Stimulated activated CD4-positive, alpha-beta T cell treated with anti-CD3 and anti-CD28 coated beads, Interleukin-1b, Interleukin-23, amount 100 ng/mL, for 1 hour (primary cell): ENCODE measurements at places on chromosomes 12 and 14.

DNA sequence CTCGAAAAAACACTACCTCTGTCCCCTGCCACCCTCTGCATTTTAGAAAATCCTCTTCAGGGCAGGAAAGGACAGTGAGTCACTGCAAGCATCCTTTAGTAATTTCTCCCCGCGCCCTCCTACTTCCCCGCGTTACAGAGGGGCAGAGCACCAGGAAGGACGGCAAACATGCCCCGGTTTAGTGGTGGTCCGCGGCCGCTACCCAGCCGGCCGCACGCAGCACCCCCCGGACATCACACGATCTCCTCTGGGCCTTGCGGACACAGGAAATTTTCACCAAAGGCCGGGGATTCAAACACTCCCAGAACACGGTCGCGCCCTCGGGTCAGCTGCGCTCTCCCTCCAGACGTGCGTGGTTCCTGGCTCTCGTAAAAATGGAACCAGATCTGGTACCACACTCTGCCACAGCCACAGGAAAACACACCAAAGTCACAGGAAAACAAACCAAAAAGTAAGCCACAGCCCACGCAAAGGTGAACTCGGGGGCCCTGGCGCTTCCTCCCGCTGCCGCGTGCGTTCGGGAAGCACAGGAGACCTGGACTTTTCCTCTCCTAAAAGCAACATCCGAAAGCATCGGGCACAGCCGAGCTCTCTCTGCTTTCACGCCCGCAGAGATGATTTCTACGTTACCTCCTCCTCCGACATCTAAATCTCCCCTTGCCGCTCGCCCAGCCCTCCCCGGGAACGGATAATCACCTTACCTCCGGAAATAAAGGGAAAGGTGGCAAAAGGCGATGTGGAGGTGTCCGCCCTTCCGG, 839 bp downstream of the SLC38A1 start:
- DNase-seq: no peak

DNA sequence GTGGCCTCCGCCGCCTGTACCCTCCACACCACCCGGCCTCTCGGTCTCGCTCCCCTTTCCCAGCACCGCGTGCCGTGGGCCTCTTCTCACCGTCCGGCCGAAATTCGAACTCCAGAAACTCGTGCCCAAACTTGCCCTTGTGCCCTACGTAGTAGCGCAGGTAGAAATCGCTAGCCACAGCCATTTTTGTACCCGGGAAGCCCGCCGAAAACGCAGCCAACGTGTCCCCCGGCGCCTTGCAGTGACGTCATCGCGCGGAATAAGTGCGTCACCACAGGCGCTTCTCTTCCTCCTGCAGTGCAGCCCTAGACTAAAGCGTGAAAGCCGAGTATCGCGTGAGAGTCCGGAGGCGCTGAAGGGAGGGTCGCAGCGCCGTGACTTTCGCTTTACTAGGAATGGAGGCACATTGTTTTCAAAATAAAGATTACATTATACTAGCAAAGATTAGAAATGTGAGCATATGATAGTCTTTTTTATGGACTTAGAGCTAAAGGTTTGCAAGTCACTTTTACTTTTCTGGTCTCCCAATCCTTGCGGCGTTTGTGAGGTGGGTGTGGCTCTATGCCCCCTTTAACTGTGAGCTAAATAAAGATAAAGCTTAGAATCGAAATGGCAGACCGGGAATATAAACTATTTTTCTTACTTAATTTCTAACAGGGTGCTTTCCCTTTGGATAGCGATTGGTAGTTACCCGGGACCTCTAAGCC, at the start of gene MAGOHB:
TSS of gene MAGOHB (minus strand) at position 261 of the 707 bp plus-strand sequence. CDS start at position 184, 77 bp downstream.
- DNase-seq: peak; percentile 100

DNA sequence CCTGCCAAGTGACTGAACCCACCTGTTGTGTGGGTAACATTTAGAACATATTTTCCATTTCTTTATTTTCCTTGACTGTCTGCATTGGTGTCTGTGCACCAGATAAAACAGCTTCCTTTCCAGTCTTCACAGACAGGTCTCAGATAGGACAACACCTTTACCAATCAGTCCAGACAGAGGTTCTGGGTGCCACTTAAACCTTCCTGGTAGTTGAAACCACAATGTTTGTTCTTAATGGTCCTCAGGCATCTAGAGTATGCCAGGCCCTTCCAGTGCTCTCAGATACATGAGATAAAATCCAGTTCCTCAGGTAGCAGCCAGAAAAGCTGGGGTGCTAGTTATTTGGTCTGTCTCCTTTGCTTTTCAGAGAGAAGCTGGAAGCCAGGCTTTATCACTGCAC, 7.0 kb upstream of the CLEC2D start:
- no peak for DNase-seq

- DNase-seq: no peak
These were observed 98.0 kb downstream of the FBXL14 start for GRCh38 chr12:1496162-1496900.

DNA sequence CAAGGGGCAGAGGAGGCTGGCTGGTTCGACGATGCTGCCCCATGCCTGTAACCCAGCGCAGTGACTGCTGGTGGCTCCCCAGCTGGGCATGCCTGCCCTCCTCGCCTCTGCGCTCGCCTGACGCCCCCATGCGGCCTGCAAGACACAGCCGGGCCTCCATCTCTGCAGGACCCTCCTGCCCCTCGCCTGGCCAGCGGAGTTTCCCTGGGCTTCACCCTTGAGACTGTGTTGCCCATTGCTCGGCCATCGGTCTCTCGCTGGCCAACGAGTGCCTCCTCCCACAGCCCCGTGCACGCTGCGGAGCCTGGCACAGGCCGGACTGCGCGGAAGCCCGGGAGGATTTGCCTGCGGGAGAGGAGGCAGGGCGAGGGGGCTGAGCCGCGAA, 17.6 kb downstream of the ASPG start:
- DNase-seq: no peak
